ENCODE measurements at places on chromosomes 4 and X.

DNA sequence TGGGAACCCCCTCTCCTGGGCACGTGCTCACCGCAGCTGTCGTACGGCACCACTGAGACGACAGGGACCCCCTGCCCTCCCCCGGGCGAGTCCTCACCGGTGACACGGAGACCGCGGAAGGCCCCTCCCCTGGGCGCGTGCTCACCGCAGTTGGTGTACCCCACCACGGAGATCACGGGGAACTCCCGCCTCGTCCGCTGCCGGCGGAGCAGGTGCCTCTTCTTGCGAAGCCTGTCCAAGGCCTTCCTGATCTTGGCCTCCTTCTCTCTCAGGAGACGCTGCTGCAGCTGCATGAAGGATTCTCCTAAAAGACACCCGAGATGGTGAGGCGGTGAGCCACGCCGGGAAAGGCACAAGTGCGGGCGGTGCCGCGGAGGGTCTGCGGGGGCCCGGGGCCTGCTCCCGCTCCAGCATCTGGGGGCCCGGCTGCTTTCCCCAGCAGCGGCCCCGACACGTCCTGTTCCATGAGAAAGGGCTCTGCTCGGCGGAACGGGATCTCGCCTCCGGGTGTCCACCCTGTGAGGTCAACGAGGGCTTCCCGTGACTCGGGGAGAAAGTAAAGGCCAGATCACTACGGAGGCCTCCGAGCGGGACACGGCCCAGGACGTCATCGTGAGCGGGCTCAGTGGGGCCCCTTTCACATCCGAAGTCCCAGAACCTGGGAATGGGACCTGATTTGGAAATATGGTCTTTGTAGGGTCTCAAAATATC lies 5.8 kb downstream of the GTPBP6 start:
- no peak for DNase-seq

DNA sequence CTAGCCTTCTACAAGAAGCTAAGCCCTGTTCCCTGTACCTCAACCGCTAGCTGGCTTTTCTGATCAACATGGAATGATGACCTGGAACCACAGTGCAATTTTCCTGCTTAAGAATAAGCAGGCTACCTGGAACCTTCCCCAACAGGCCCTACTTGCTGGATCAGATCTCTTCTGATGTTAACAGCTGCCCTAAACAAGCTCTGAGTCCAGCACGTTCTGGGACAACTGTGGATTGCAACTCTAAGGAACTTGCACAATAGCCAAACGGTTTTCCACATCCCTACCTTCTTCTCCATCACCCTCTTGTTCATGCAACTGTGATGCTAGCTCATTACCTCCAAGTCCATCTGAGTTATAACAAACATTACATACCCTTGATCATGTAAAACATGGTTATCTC lies 19.8 kb downstream of the ATP8A1 start:
- no peak for DNase-seq

GRCh38 chr4:2790583-2791517 lies 2.0 kb upstream of the SH3BP2 start:
- DNase-seq = no peak

- no peak for DNase-seq
Measured at GRCh38 chr4:53547983-53548382, 43.3 kb downstream of the LNX1 start.

DNA sequence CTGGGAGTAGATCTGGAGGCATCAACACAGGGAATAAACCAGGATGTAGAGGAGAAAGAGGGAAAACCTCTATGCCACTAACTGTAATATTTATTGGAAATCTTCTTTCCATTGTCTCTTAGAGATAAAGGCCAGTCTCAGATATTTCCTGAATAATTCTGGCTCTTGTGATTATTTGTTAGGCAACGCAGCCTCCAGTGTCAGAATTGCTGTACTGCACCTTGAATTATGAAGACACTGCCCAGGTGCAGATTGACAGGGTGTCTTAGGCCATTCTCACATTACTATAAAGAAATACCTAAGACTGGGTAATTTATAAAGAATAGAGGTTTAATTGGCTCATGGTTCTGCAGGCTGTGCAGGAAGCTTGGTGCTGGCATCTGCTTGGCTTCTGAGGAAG lies 100.7 kb upstream of the ZDHHC15 start:
- no peak for DNase-seq

GRCh38 chrX:110407910-110408545 lies 49.4 kb downstream of the RTL9 start:
- peak; percentile 78 for DNase-seq

Data from NCI-H2081 (cell line).